ENCODE measurements at places on chromosomes 12 and 14. TPM values are rescaled to one million over a fixed set of nuclear protein-coding genes. Genes with fewer than 3 reads are reported as not detected.
A peak's percentile ranks its signal among the peaks of the same experiment; 100 is the strongest.

DNA sequence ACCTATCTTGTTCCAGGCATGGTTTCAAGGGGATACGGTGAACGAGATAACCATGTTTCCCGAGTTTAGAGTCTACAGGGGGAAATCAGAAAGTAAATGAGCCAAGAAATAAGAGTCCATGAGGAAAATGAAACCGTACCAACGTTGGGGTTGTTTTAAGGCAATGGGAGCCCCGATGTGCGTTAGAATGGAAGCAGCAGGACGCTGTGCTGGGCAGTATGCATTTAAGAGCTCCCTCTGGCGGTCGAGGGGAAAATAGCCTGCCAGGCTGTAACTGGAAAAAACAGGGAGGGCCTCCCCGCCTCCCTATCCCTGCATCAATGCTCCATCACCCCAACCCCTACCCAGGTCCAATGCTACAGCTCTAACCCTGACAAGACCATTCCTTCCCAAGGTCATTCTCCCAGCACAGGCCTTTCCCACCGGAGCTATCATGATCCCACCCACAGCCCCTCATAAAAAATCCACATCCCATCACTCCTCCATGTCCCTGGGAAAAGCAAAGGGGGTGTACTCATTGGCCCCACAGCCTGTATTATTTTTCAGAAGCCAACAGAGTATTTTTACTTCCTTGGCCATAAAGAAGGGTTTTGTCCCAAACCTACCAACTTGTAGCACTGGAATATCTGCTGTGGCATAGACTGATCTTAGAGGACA, 226.3 kb upstream of the NOS1 start:
- H3K27ac ChIP-seq, result no peak overlapping the region
- no peaks in the 10 kb centered on the region for H3K4me1 ChIP-seq
- no peaks in the 10 kb centered on the region for H3K27me3 ChIP-seq
- no peak overlapping the region for H3K4me3 ChIP-seq

- no peak for DNase-seq
- H3K27me3 ChIP-seq, result no peaks in the 10 kb centered on the region
- no peak overlapping the region for H3K27ac ChIP-seq
Observed at GRCh38 chr12:104133321-104133720, 4.7 kb downstream of the NFYB start.

DNA sequence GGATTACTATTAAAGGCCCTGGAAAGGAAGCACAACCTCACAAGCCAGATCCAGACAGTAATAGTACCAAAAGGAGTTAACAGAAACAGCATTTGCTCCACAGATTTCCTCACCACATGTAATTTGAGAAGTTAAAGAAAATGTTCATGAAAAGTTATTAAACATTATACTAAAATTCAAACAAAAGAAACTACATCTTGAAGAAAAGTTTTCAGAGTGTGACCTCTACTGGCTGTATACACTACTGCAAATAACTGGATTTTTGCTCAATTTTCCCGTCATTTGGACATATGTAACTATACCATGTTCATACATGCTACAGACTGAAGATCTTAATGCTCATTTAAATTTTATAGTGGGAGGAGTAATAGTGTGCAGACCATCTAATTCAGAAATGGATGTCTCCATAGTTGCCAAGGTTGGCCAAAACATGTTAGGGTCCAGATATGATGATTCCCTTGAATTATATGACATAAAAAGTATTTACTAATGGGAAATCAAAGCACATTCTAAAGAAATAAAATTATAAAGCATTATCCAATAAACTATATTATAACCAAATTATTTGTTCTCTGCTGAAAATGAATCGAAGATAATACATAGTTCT, 5.6 kb downstream of the KRR1 start:
- peaks cover 70% of the 10 kb centered on the region for H3K36me3 ChIP-seq
- no peak overlapping the region for H3K4me3 ChIP-seq
- DNase-seq, result peak; percentile 64
- no peak overlapping the region for H3K27ac ChIP-seq
- H3K4me1 ChIP-seq, result peaks cover 13% of the 10 kb centered on the region
- no peaks in the 10 kb centered on the region for H3K27me3 ChIP-seq

DNA sequence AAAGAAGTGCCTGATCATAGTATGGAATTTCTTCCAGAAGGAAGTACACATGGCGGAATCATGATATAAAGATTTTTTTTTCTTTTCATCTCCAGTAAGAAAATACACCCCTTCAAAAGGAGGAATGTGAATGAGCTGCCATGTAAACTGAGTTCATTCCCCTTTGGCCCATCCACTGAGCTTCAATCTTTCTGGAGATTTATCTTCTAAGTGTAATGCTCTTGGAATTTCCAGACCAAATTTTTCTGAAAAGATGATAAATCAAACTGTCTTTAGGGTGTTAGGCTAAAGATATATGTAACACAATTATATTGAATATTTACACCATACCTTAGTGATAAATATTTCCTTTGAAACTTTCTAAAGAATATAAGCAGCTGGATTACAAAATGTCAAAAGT, 5.2 kb downstream of the DCN start:
- H3K4me1 ChIP-seq, result no peaks in the 10 kb centered on the region
- H3K4me3 ChIP-seq, result no peak overlapping the region
- no peaks in the 10 kb centered on the region for H3K27me3 ChIP-seq

DNA sequence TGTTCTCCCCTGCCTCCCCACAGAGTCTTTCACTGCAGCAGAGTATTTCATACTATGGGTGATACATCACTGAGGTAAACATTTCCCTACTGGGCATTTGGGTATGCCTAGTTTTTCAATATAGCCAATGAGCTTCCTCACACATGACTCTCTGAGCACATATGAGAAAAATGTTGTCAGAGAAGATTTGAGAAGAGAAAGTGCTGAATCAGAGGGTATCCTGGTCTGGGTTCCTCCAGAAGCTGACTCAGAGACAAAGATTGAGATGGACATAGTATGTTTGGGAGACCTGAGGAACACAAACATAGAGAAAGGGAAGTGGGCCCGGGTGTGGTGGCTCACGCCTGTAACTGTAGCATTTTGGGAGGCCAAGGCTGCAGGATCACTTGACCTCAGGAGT, 12.6 kb downstream of the SLC8B1 start:
- no peak overlapping the region for H3K4me3 ChIP-seq
- H3K36me3 ChIP-seq, result peaks cover 29% of the 10 kb centered on the region
- peak; percentile 91 for DNase-seq
- 0 out of 2 replicates have a peak, but pooled peaks cover 4% of the 10 kb centered on the region for H3K4me1 ChIP-seq

GRCh38 chr14:74907744-74908143, 15.3 kb downstream of the RPS6KL1 start:
- peaks cover 9% of the 10 kb centered on the region for H3K36me3 ChIP-seq
- no peak overlapping the region for H3K4me3 ChIP-seq
- H3K4me1 ChIP-seq, result no peaks in the 10 kb centered on the region
- no peak for DNase-seq
- H3K27ac ChIP-seq, result no peak overlapping the region

GRCh38 chr14:78746086-78746595, 576.0 kb downstream of the NRXN3 start:
- H3K4me1 ChIP-seq, result no peaks in the 10 kb centered on the region
- H3K27ac ChIP-seq, result no peak overlapping the region
- peaks cover 4% of the 10 kb centered on the region for H3K27me3 ChIP-seq
- no peak overlapping the region for H3K4me3 ChIP-seq

- no peak overlapping the region for H3K27ac ChIP-seq
- H3K4me3 ChIP-seq, result no peak overlapping the region
- H3K4me1 ChIP-seq, result no peaks in the 10 kb centered on the region
- no peaks in the 10 kb centered on the region for H3K36me3 ChIP-seq
- no peak for DNase-seq
Observed at GRCh38 chr14:92553438-92553837, 39.9 kb downstream of the RIN3 start.

DNA sequence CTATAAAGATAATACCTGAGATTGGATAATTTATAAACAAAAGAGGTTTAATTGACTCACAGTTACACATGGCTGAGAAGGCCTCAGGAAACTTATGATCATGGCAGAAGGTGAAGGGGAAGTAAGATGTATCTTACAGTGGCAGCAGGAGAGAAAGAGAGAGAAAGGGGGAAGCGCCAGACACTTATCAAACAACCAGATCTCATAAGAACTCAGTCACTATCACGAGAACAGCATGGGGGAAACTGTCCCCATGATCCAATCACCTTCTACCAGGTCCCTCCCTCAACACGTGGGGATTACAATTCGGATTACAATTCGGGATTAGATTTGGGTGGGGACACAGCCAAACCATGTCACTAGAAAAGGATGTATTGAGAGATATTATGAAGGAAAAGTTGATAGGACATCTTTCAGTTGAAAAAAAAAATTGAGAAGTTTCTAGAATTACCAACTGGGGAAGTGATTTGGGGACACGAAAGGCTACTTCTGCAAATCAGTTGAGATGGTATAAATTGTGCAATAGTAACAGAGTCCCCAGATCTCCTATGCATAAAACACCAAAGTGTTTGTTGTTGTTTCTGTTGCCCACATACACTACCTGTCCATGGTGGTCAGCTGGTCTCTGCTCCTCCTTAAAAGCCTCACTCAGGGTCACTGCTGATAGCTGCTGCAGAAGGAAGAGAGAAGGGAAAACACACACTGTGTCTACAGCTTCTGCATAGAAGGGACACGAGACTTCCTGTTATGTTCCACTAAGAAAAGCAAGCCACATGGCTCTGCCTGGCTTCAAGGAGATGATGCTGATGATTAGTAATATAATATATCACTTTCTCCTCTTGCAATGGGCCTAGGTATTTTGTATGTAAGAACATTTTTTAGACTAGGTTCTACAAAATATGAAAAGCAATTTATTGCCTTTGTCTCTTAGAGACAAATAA, 465.5 kb downstream of the PDZRN4 start:
- H3K4me1 ChIP-seq, result no peaks in the 10 kb centered on the region
- no peak for DNase-seq
- H3K4me3 ChIP-seq, result no peak overlapping the region
- H3K27ac ChIP-seq, result no peak overlapping the region
- no peaks in the 10 kb centered on the region for H3K36me3 ChIP-seq

DNA sequence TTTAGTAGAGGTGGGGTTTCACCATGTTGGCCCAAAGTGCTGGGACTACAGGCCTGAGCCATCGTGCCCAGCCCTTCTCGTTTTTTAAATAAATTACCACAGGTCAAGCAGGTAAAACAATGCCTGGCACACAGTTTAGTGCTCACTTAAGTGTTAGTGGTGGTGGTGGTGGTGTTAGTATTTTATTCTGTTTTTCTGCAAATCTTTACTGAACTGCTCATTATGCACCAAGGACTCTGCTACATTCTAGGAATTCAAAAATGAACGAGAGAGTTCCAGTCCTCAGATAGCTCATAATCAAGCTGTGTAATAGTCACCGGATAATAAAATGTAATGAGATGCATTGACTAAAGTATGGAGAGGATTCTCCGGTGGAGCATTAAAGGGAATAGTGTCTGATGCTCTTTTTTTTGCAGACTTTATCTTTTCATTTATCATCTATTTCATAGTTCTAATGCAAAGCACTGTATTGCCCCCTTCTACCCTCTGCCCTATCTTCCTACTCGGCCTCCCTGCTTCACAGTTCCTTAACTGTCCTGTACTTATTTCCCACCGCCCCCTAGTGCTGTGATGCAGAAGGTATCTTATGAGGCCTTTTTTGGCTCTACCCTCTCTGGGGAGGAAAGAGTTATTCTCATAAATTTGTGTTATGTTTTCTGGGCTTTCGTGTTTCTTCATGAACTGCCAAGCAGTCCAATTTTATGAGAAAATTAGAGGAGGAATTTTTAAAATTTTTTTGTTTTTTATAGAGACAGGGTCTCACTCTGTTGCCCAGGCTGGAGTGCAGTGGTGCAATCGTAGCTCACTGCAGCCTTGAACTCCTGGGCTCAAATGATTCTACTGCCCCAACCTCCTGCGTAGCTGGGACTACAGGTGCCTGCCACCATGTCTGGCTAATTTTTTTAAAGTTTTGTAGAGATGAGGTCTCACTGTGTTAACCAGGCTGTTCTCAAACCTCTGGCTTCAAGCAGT, 1.0 kb downstream of the ITFG2 start:
- H3K27me3 ChIP-seq, result no peaks in the 10 kb centered on the region
- peak overlapping the region; percentile 74 for H3K4me3 ChIP-seq
- no peaks in the 10 kb centered on the region for H3K36me3 ChIP-seq
- H3K27ac ChIP-seq, result peak overlapping the region; percentile 85
- peaks cover 11% of the 10 kb centered on the region for H3K4me1 ChIP-seq
- peak; percentile 63 for DNase-seq

DNA sequence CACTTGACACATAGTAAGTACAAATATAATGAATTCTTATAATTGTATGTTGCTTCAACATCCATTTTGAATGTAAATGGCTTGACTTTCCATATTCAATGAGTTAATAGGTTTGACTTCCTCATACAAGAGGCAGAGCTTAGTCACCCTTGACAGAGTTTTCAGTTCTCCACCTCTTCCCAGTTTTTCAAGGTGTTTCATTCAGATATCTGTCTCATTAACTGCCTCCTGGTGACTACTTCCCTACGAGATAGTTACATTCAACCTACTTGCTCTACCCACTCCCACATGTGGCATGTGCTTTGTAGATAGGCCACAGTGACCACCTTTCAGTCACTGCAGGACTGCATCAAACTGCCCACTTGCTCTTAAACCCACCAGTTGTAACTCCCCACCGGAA, 60.0 kb downstream of the MYF5 start:
- H3K4me1 ChIP-seq, result 0 out of 2 replicates have a peak, but pooled peaks cover 7% of the 10 kb centered on the region
- no peak overlapping the region for H3K27ac ChIP-seq
- H3K36me3 ChIP-seq, result no peaks in the 10 kb centered on the region
- DNase-seq, result no peak
- H3K4me3 ChIP-seq, result no peak overlapping the region

DNA sequence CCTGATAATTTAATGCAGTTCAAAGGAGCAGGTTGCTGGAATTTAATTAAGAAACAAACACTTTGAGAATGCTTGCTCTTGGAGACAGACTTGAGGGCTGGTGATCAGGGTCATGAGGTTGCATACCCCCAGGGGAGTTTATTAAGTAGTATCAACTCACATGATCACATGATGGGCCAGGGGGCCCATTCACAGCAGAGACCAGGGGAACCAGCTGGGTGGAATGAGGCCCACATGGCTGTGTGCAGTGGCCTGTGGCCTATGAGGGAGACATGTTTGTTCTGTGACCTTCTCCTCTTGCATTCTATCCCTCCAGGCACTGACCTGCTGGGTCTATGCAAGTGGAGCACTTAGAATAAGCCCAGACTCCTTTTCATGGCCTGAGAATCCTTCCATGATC, 266.6 kb upstream of the PWP1 start:
- 0 out of 2 replicates have a peak, but pooled peaks cover 4% of the 10 kb centered on the region for H3K36me3 ChIP-seq
- H3K27ac ChIP-seq, result no peak overlapping the region
- H3K4me1 ChIP-seq, result peaks cover 9% of the 10 kb centered on the region

DNA sequence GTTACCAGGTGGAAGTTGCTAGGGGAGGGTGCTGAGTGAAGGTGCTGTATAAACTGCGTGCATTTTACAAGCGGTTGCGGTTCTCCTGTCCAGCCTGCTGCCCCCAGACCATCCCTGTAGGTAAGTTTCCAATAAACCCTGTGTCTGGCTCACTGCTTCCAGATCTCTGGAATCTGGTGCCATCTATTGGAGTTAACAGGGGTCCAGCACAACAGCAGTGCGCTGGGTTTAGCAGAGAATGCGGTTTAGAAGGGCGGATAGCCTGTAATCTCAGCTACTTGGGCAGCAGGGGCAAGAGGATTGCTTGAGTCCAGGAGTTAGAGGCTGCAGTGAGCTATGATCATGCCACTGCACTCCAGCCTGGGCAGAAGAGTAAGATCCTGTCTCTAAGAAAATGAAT, 4.9 kb downstream of the AACS start:
- no peak overlapping the region for H3K27ac ChIP-seq
- H3K4me1 ChIP-seq, result peaks cover 16% of the 10 kb centered on the region
- H3K27me3 ChIP-seq, result no peaks in the 10 kb centered on the region
- peaks cover 13% of the 10 kb centered on the region for H3K36me3 ChIP-seq
- no peak for DNase-seq

GRCh38 chr14:22449600-22449905, 139.5 kb downstream of the DAD1 start:
- peak overlapping the region; percentile 47 for H3K27ac ChIP-seq
- peaks cover 17% of the 10 kb centered on the region for H3K4me1 ChIP-seq
- no peaks in the 10 kb centered on the region for H3K36me3 ChIP-seq
- no peaks in the 10 kb centered on the region for H3K27me3 ChIP-seq
- no peak for DNase-seq

Gene CLEC6A
- not detected for total RNA-seq

Gene NPFF
- not detected for total RNA-seq
